ENCODE measurements at places on chromosomes 2 and 18.

DNA sequence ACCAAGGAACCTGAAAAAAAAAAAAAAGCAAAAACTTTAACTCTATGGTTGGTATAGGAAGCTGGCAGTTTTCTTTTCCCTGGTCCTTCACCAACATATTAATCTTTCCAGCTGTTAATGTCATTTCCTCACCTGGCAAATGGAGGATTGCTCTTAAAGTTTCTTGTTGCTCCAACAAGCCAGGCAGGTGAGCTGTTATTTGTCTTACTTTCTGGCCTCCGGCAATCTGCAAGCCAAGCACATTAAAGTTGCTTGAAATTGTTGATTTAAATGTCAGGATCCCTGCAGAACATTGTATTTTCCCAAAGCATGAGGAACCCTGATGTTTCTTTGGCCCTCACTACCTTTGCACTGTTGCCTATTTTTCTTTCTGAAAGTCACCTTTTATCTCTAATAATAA lies 664.9 kb downstream of the METTL4 start:
- no peak for DNase-seq

DNA sequence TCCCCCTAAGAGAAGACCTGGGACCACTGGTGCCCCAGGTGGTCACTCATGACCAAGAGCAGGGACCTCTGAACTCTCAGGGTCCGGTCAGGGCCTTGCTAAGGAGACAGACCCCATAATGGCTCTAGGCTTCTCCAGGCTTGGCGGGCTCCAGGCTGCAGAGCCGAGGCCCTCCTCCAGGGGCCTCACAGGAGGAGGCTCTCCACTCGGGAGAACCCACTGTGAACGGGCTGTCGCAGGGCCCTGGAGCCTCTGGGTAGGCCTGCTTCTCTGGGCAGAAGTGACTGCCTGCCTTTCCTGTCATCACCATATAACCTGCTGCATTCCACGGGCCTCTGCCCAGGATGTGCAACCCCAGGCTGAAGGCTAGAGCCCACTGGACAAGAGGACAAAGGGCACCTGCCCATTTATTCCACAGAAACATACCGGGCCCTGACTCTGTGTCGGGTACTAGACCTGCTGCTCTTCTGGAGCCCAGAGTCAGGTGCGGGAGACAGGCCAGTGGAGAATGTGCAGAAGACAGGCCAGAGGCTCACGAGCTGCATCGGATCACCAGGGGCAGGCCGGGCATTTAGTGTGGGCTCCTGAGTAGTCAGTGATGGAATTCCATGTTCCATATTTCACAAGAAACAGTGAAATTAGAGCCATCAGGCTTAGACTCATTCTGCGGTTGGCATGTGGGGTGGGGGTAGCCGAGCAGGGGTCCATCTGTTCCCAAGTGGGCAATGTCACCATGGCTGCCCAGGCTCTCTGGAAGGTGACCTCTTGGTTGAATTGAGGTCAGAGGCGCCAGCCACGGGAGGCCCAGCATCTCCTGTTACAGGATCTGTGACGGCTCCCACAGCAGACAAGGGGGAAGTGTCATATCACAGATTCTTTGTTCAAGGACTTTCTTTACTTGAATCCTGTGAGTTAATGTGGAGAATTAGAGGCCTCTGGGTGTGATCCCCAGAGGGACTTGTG lies 220.8 kb downstream of the SH3RF3 start:
- peak; percentile 42 for DNase-seq

GRCh38 chr18:44799382-44799906 lies 118.8 kb downstream of the SETBP1 start:
- no peak for DNase-seq

DNA sequence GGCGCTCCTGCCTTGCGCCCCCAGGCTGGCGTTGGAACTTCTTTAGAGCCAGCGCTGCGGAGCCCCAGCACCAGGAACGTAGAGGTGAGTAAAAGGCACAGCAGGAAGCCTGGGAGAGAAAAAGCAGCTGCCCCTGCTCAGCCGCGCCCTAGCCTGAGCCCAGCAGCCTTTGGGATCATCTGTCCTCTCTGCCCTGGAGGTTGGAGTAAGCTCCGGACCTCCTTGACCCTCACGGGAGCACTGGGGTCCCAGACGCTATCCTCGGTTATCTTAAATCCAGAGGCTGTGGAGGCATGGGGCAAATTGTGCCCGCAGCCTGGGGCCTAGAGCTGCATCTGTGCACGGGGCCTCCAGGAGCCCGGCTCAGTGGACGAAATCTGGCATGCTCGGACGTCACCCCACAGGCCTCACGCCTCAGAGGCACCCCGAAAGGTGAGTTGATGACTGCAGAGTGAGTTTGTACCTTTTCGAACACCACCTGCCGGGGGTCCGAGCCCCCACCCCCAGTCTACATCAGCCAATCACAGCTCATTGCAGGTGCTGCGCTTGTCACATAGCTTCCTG lies 1.6 kb upstream of the SLC66A2 start:
- no peak for DNase-seq

- no peak for DNase-seq
Measured at GRCh38 chr18:77772177-77772576, 522.5 kb downstream of the GALR1 start.

Measured in iPS-NIHi11 (cell line).